ENCODE measurements at places on chromosomes 13 and 19.

DNA sequence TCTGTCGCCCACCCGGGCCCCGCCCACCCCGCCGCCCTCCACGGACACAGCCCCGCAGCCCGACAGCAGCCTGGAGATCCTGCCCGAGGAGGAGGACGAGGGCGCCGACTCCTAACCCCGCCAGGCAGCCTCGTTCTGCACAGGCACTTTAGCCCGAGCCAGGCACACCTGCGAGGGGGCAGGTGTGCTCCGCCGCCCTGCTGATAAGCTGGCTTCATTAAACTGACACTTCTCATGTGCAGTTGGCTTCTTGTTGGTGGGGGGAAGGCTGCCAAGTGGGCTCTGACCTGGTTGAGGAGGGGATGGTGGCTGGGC lies 8.2 kb downstream of the IL4I1 start:
- peak; percentile 83 for DNase-seq

DNA sequence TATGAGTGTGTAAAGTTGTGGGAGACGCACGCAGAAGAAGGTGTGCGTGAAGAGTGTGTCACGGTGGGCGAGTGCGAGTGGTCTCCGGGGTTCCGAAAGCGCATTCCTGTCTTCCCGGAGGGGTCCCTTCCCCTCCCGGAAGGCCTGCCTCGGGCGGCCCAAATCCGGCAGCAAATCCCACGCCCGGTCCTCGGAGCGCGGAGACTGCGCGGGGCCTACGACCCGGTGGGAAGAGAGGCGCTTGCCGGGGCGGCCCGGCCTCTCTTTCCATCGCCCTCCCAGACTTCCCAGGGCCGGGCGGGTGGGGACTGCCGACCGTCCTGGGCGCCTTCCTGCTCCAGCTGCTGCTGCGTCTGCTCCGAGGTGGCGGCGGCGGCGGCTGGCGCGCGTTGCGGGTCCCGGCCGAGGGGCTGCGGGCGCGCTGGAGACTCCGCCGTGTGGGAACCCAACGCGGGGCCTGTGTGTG lies 2.1 kb downstream of the ZIC5 start:
- DNase-seq = no peak

DNA sequence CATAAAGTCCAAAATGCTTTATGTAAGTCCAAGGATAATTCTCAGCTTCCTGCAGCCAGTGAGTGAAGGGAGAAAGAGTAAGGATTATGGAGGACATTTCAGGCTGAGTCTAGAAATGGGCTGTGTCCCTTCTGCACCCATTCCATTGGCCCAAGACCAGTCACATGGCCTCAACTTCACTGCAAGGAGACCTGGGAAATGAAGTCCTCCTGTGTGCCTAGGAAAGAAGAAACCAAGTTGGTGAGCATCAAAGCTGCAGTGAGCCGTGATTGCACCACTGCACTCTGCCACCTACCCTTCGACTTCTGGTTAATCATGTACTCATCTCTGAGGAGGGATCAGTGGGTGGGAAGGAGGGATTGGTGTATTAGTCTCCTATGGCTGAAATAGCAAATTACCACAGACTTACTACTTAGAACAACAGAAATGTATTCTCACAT lies 3.6 kb upstream of the CD37 start:
- no peak for DNase-seq

DNA sequence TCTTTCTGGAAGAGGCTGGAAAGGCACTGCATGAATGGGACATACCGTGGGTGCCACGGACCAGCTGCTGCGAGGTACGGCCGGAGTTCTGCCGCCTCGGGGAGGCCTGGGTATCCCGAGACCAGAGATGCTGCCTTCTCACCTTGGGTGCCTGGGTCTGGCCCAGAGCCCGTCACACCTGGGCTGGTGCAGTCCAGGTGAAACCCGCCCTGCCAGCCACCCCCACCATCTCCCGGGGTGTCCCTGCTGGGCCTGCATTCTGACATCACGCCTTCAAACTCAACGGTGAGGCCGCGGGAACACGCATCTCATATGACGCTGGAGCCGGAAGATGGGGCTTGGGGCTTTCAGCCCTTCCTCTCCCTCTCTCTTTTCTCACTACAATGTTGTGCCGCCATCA lies 98.0 kb downstream of the GADD45B start:
- DNase-seq = no peak

GRCh38 chr19:31903979-31904378 lies 441.4 kb upstream of the ZNF507 start:
- DNase-seq = no peak

- DNase-seq = peak; percentile 74
These were observed 687.8 kb downstream of the EFNB2 start for GRCh38 chr13:105847527-105848291.

DNA sequence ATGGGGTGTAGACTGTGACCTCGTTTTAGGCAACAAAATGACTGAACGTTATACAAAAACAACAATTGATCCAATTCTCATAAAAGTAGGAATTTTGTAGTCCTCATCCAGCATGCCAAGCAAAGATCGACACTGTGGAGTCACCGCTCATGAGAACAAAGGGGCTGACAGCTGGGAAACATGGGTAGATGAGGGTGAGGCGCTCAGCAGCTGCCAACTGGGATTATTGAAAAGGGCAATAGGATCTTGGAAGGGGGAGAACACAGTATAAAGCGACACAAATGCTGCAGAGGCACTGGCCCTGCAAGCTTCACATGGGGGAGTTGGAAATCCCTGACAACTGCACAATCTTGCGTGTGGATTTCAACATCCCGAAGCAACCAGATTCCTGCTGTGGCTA lies 5.4 kb upstream of the ZNF765 start:
- DNase-seq = no peak

- no peak for DNase-seq
These were observed 6.3 kb upstream of the ZNF175 start for GRCh38 chr19:51564791-51565190.

DNA sequence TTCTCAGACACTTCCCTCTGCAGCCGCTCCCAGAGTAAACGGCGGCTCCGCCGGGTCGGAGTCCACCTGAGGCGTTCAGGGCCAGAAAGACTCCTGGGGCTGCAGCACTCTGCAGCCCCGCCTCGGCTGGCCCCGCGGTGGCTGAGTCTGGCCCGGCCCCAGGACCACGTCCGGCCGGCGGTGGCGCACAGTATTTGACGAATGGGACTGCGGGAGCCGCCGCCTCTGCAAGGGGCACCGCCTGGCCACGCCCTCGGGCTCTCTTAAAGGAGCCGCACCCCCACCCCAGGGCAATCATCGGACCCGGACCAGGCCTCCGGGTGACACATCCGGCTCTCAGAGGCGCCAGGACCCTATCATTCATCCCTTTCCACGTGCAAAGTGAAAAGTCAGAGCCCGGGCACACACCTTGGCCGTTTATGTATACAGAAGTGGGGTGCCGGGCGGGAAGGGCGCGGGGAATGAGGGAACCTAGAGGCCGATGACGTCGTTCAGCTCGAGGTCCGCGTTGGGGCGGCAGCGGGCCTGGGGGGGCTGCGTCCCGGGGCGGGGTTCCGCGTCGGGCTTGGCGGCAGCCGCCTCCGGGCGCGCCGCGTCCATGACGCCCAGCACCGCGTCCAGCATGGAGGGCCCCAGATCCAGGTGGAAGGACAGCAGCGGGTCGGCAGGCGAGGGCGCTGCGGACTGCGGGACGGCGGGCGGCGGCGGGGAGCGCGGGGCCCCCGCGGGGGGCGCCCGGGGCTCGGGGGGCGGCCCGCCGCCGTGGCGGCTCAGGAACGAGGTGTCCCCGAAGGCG lies 1.2 kb upstream of the LENG9 start:
- DNase-seq = peak; percentile 67

GRCh38 chr19:46604781-46605355 lies 3.7 kb downstream of the CALM3 start:
- no peak for DNase-seq

DNA sequence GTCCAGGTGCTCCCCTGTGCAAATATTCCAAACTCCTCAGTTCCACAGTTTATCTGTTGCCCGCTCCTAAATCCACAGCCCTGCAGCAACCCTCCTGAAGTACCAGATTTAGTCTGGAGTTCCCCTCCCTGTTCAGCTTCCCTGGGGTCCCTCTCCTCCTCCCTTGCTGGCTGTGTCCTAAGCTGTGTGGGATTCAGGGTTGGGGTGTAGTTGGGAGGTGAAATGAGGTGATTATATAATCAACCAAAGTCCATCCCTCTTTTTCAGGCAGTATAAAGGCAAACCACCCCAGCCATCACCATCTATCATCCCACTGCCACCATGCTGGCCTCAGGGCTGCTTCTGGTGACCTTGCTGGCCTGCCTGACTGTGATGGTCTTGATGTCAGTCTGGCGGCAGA lies at the start of gene CYP2A13:
TSS of gene CYP2A13 (plus strand) at position 301 of the 400 bp plus-strand sequence. CDS start at position 322, 21 bp downstream.
- no peak for DNase-seq

- no peak for DNase-seq
These were observed 23.1 kb downstream of the KLF2 start for GRCh38 chr19:16347706-16348105.

GRCh38 chr19:38917921-38918491 lies 6.0 kb upstream of the CCER2 start:
- no peak for DNase-seq

GRCh38 chr19:53158119-53158656 lies 665 bp downstream of the ZNF347 start:
- no peak for DNase-seq

All from NCI-H1105 (cell line).